Cortex of kidney (tissue), 1 donor: ENCODE measurements at places on chromosomes 2 and 18.

DNA sequence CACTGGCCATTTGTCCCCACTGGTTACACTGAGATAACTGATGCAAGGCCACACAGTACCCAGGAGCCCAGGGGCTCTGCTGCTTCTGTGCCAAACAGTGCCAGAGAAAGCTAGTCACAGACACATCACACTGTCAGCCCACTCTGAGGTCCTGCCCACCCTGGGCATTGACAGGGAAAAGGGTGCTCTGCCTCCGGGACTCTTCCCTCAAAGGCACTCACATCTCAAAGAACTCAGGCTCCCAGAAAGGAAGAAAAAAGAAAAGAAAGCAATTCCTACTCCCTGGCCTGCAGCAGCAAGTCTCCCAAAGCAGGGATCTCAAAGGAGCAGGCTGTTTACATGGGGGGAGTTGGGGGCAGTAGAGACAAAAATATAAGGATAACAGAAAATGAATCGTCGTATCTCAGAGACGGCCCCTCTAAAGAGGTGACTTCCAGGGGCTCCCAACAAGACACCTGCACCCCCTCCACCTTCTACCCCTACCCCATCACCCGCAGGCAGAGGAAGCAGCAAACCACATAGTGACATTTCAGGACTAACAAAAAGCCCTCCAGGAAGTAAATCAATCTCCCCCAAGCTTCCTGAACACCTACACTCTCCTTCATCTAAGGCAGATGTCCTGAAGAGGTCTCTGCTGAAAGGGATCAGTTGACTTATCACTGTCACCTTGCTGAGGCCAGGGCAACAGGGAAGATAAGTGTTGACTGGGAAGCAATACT lies 247.6 kb downstream of the TNS1 start:
- no peak for DNase-seq

DNA sequence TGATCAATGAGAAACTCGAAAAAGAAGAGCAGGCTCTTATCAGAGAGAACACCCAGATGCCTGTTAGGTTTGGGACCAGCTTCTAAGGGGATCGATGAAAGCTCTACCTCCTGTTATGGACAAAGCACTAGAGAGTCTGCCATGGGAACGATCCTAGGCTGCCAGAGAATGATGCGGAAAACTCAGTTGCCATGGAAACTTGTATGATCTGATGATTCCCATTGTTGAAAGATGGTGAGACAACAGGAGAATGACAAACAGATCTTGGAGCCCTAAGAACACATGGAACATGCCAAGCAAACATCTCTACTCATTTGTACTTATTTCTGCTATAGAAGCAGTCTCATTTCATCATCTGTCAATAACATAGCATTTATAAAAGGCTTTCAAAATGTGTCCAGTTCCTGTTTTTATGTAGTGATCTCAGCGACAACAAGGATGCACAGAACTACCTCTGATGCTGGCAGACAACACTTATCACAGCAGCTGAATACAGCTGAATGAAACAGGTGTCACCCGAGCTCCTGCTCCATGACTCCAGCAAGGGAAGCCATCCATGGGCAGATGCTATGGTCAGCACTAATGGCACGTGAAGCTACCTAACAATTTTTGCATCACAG lies 59.6 kb downstream of the NCKAP5 start:
- no peak for DNase-seq

DNA sequence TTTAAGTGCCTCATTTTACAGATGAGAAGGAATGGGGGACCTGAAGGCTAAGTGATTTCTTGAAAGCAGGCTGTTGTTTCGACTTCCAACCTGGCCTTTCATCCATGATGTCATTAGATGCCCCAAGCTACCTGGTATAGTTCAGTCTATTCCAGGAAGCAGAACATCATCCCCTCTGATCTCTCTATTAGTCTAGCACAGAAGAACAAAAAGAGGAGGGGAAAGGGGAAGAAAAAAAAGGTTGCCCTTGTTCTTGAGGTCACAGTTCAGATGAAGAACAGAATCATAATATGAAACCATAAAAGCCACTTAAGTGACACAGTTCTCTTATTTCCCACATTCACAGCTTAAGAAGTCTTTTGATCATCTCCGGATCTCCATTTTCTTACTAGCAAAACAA lies 386.2 kb upstream of the HNRNPA3 start:
- no peak for DNase-seq

GRCh38 chr18:62767836-62768557 lies 52.7 kb downstream of the PHLPP1 start:
- no peak for DNase-seq

- DNase-seq = no peak
These were observed 11.1 kb upstream of the KIDINS220 start for GRCh38 chr2:8848328-8849100.

- no peak for DNase-seq
These were observed 66.3 kb upstream of the TCF7L1 start for GRCh38 chr2:85066874-85067351.

DNA sequence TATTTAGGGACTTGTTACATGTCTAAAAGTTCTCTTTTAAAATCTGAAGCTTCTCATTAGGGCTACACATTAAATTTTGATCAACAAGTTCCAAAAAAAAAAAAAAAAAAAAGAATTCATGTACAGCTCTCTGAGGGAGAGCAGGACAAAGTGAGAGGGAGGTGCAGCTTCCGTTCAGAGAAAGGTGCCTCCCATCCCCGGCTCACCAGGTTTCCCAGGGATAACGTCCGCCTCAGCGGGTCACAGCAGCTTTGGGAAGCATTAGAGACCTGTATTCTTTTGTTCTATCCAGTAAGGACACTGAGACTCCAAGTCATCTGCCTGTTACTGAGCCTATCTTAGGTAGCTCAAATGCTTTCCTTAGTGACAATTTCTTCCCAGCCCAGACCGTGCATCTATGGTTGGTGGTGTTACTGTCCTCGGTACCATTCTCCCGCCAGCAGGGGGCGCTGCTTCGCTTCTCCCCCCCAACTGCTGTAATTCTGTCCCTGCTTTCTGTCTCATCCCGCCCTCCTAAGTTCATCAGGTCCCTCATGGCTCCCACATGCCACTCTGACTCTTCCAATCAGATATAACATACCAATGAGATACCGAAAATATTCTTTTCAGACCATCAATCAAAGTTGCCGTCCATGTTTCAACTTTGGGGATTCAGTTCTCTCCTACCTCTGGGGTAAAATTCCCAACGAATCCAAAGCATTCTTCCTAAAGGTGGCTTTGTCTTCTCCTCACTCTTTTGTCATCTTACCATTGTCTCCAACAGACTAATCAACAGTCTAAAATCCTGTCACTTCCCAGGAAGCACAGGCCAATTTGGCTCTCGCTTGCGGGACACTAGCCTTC lies 466.5 kb downstream of the METTL4 start:
- DNase-seq = no peak

GRCh38 chr18:31402026-31402373 lies 25.4 kb downstream of the DSG4 start:
- no peak for DNase-seq

GRCh38 chr2:20593072-20594034 lies 57.5 kb downstream of the HS1BP3 start:
- no peak for DNase-seq

- DNase-seq = no peak
These were observed 7.4 kb upstream of the LCT start for GRCh38 chr2:135844301-135844895.
